Lung (tissue), 17 donors: ENCODE measurements at places on chromosomes 1 and 21. TPM values are rescaled to one million over a fixed set of nuclear protein-coding genes. Genes with fewer than 3 reads are reported as not detected.

The C1orf185 gene
- polyA plus RNA-seq: not detected

DNA sequence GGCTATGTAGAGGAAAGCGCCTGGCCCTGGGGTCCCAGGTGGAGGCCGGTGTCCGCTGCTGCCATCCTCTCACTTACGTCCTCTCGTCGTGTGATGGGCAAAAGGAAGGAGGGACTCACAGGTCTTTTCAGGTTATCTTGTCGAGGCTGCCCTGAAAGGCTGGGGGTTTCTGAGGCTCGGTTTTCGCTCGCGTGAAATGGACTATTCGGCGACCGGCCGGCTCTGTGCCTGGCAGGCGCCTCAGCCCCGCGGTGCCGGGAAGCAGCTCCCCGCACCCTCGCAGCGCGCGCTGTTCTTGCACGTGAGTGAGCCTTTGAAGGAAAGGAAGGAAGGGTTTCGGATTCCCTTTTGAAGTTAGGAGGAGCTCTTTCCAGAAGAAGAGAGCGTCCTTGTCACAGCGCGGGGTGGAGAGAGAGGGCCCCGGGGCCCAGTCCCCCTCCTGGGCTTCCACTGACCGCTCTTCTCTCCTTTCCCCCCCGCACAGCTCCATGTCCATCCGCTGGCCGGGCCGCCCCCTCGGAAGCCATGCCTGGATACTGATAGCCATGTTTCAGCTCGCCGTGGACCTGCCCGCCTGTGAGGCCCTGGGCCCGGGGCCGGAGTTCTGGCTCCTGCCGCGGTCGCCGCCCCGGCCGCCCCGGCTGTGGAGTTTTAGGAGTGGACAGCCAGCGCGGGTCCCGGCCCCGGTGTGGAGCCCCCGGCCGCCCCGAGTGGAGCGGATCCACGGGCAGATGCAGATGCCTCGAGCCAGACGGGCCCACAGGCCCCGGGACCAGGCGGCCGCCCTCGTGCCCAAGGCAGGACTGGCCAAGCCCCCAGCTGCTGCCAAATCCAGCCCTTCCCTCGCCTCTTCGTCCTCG, 57.2 kb downstream of the AJAP1 start:
- no peak for DNase-seq

DNA sequence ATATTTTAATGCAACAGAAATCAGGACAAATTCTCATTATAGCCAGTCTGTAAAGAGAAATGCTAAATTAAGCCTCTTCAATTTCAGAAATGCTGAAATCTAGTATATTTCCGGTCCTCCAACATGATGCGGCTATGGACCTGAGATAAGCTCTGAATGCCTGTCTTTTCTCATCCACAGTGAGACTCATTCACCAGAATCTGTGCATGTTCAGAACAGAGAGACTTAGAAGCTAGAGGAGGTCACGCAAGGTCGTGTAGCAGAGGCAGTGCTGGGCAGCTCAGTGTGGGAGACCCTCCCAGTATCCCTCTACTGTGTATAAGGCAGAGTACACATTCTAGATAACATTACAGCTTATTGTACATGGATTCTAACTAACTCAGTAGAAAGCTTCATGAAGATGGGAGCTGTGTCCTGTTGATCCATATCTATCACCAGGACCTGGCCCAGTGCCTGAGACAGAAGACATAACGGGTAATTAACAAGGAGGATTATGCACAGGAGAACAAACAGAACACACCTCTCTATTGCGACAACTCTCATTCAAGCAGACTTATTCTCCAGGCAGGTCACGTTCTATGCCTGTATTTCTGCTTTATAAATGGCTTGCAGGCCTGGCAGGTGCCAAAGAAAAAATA, 97.0 kb upstream of the COA6 start:
- H3K36me3 ChIP-seq: no peaks in the 10 kb centered on the region
- no peaks in the 10 kb centered on the region for H3K27me3 ChIP-seq
- no peak overlapping the region for H3K4me3 ChIP-seq
- no peak for DNase-seq
- H3K27ac ChIP-seq: no peak overlapping the region
- no peaks in the 10 kb centered on the region for H3K4me1 ChIP-seq

DNA sequence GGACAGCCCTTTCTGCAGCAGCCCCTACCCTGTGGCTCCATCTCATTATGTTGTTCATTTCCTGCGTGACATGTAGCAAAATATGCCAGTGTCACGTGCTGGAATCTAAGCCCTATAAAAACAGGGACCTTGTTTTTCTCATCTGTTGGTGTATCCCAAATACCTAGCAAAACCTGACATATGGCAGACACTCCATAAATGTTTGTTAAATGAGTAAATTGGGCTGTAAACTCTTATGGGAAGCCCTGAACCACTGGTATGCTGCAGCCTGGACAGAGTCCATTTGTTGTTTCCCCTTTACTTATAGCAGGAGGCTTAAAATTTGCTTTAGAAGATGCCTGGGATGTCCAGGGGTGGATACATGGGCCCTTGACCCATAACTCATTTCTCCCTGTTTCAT, 363.8 kb downstream of the NPHP4 start:
- no peak overlapping the region for H3K27ac ChIP-seq
- no peak overlapping the region for H3K4me3 ChIP-seq
- no peaks in the 10 kb centered on the region for H3K4me1 ChIP-seq

- H3K27me3 ChIP-seq: peaks cover 3% of the 10 kb centered on the region
- no peaks in the 10 kb centered on the region for H3K36me3 ChIP-seq
- H3K27ac ChIP-seq: no peak overlapping the region
- peak; percentile 34 for DNase-seq
- no peaks in the 10 kb centered on the region for H3K4me1 ChIP-seq
Observed at GRCh38 chr1:180252638-180253536, 22.8 kb downstream of the LHX4 start.
